Mesenteric fat pad (tissue), 1 donor: ENCODE measurements at places on chromosomes 11 and 22. TPM values are rescaled to one million over a fixed set of nuclear protein-coding genes. Genes with fewer than 3 reads are reported as not detected.

- DNase-seq = no peak
Observed at GRCh38 chr11:2458321-2458720, 13.5 kb downstream of the KCNQ1 start.

- DNase-seq = no peak
Observed at GRCh38 chr11:131713529-131714134, 343.2 kb downstream of the NTM start.

- DNase-seq = peak; percentile 89
Observed at GRCh38 chr22:20430101-20430719, 7.4 kb downstream of the SCARF2 start.

Gene SPON1
- total RNA-seq = 123 TPM
